ENCODE measurements at places on chromosomes 5 and 9. TPM values are rescaled to one million over a fixed set of nuclear protein-coding genes. Genes with fewer than 3 reads are reported as not detected.

PCDHA10 gene
- 5.5 TPM for total RNA-seq

MYOZ3 gene
- 19.4 TPM for total RNA-seq

DNA sequence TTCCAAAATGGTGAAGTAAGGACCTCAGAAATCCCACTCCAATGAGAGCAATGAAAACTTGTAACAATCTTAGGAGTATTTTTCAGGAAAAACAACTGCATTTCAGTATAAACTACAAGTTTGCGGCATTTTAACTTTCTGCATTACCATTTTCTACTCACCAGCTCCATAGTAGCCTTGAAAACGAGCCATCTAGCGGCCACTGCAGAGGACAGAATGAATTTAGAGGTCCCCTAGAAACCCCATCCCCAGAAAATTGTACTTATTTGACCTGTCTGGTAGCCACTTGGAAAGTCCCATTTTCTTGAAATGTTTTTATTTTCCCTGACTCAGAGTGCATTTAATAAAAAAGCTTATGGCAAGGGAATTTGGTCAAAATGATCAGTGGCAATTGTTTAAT lies 205.4 kb upstream of the ITGA1 start:
- H3K36me3 ChIP-seq: no peaks in the 10 kb centered on the region
- no peaks in the 10 kb centered on the region for H3K27me3 ChIP-seq
- no peak overlapping the region for H3K27ac ChIP-seq
- no peak for DNase-seq
- no peaks in the 10 kb centered on the region for H3K4me1 ChIP-seq
- H3K4me3 ChIP-seq: no peak overlapping the region

GRCh38 chr9:133443982-133444381 lies 15.8 kb upstream of the CACFD1 start:
- no peak overlapping the region for H3K27ac ChIP-seq
- H3K27me3 ChIP-seq: no peaks in the 10 kb centered on the region
- H3K36me3 ChIP-seq: no peaks in the 10 kb centered on the region
- no peak overlapping the region for H3K4me3 ChIP-seq
- DNase-seq: no peak

- H3K27me3 ChIP-seq: no peaks in the 10 kb centered on the region
- no peaks in the 10 kb centered on the region for H3K4me1 ChIP-seq
- H3K4me3 ChIP-seq: no peak overlapping the region
- H3K36me3 ChIP-seq: no peaks in the 10 kb centered on the region
- H3K27ac ChIP-seq: no peak overlapping the region
These were observed 69.8 kb upstream of the RAI14 start for GRCh38 chr5:34586117-34586885.

DNA sequence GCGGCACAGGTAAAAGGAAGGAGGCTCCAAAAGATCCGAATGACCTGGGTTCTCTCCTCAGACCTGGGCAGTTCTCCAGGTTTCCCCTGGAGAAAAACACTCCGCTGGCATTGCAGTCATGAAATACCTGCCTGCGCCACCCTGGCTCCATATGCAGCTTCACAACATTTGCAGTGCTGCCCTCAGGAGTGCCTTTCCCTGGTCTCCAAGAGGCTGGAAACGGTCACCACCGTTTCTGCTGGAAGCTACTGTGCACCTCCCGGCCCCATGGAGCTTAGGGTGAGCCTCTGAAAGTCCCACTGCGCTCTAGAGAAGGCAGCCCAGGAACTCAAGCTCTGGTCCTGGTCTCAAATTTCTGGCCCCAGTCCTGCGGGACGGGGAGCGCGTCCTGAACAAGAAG lies 670 bp downstream of the UGT3A1 start:
- H3K27me3 ChIP-seq: peaks cover 4% of the 10 kb centered on the region
- DNase-seq: no peak
- H3K4me3 ChIP-seq: peak overlapping the region; percentile 71
- H3K4me1 ChIP-seq: no peaks in the 10 kb centered on the region

DNA sequence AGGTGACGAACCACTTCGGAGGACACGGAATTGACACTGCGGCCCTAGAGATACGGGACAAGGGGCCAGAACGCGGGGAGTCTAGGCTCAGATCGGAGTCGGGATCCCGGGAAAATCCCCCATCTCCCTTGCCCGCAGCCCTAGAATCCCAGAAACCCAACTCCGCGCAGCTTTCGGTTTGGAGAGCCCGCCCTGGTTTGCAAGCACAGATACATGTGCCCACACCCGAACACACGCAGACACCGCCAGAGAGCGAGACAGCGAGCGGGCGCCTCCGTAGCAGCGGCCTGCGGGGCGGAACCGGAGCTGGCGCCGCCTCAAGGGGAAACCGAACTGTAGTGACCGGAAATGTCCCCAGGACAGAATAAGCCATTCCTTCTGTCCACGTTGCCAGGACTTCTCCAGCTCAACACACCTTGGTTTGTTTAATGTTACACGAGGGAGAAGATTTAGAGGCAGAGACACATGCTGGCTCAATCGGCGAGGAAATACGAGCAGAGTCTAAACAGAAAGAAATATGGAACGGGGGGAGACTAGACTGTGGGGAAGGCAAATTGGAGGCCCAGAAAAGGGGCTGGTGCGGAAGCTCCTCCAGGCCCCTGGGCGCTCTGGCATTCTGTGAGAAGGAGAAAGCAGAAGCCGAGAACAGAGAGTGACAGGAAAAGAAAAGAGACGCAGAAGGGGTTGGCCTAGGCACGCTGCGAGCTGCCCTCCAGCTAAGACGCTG lies 2.9 kb upstream of the PAX5 start:
- peaks cover 81% of the 10 kb centered on the region for H3K27me3 ChIP-seq
- H3K36me3 ChIP-seq: no peaks in the 10 kb centered on the region
- DNase-seq: no peak
- H3K4me1 ChIP-seq: peaks cover 27% of the 10 kb centered on the region
